ENCODE measurements at places on chromosomes 2 and 18. TPM values are rescaled to one million over a fixed set of nuclear protein-coding genes. Genes with fewer than 3 reads are reported as not detected.

DNA sequence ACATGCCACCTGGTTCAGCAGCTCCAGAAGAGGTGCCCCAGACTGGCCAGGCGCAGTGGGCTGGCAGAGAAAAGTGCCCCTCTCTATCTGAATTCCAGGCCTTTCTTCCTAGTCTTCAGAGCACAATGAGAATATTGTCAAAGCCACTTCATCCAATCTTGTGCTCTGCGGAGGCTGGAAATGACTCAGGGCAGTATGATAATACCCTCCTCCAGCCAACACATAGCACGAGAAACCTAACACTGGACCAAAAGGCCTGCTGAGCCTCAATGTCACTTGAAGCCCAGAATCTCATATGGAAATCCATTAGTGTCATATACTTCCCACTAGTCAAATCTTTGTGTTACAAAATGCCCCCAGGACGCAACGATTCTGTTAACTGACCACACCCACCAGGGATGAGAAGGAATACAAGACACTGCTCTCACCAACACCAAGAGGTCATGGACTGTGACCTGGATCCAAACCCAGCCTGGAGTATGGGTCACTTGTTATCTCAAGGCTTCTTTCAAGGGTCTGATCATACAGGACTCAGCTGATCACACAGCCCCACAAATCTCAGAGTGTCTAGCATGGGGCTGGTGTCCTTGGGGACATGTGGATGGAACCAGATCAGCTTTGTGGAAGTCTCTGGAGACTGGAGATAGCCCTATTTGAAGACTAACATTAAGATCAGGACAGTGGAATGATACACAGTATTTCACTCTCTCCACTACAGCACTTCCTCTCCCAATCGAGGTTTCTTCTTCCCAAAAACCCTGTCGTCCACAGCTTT, 10.1 kb downstream of the KIF3C start:
- DNase-seq, result no peak
- H3K4me3 ChIP-seq, result no peak overlapping the region
- H3K27ac ChIP-seq, result peak overlapping the region; percentile 18
- H3K4me1 ChIP-seq, result peaks cover 16% of the 10 kb centered on the region

DNA sequence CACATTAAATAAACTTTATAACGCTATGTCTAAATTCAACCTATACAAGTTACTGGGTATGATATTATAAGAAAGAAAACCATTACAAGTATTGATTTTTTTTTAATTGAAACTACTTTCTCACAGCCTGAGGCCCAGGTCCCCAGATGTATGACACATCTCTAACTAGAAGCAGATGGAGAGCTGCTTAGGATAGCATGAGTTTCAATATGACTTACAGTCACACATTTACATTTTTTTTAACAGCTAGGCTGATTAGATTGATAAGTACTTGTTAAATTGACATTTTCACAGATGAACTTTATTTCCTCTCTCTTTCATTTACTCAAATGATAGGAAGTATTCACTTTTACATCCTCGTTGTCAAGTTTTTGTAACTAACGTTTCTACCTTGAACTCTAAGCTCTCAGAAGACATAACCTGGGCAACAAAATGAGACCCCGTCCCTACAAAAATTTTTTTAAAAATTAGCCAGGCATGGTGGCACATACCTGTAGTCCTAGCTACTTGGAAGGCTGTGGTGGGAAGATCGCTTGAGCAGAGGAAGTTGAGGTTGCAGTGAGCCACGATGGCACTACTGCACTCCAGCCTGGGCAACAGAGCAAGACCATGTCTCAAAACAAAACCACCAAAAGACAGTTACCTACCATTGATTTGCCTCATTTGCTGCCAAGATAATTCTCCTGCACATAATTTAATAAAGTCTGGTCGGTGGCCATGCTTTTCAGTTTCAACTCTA, 52.4 kb downstream of the STK39 start:
- peaks cover 61% of the 10 kb centered on the region for H3K4me1 ChIP-seq
- H3K27ac ChIP-seq, result no peak overlapping the region

DNA sequence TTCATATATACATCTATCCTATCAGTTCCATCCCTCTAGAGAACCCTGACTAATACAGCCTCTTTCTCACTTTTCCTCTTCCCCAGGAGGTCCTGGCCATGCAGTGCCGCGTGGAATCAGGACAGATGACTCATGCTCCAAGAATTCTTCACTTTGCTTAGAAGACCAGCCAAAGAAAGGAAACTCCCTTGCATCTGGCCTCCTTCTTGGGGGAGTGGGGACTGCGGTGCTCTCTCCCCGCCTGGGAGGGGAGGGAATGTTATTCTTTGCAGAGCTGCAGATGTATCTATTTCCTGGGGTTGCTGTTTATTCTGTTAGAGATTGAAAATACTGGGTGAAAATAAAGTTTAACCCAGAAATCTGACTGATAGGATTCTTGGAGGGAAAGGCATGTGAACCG, 111.5 kb upstream of the SH3BP4 start:
- peak overlapping the region; percentile 11 for H3K4me3 ChIP-seq
- no peaks in the 10 kb centered on the region for H3K36me3 ChIP-seq
- peaks cover 45% of the 10 kb centered on the region for H3K4me1 ChIP-seq
- no peak for DNase-seq

GRCh38 chr2:18399601-18400000, 160.9 kb downstream of the RDH14 start:
- H3K27ac ChIP-seq, result no peak overlapping the region
- H3K36me3 ChIP-seq, result no peaks in the 10 kb centered on the region
- H3K4me3 ChIP-seq, result no peak overlapping the region
- DNase-seq, result no peak
- no peaks in the 10 kb centered on the region for H3K4me1 ChIP-seq
- H3K27me3 ChIP-seq, result no peaks in the 10 kb centered on the region

GRCh38 chr2:171814883-171815282, 79.2 kb downstream of the SLC25A12 start:
- H3K27me3 ChIP-seq, result no peaks in the 10 kb centered on the region
- H3K4me1 ChIP-seq, result peaks cover 12% of the 10 kb centered on the region
- no peak overlapping the region for H3K4me3 ChIP-seq

GRCh38 chr2:155844461-155844860, 488.1 kb downstream of the NR4A2 start:
- H3K27ac ChIP-seq, result no peak overlapping the region
- no peak for DNase-seq

DNA sequence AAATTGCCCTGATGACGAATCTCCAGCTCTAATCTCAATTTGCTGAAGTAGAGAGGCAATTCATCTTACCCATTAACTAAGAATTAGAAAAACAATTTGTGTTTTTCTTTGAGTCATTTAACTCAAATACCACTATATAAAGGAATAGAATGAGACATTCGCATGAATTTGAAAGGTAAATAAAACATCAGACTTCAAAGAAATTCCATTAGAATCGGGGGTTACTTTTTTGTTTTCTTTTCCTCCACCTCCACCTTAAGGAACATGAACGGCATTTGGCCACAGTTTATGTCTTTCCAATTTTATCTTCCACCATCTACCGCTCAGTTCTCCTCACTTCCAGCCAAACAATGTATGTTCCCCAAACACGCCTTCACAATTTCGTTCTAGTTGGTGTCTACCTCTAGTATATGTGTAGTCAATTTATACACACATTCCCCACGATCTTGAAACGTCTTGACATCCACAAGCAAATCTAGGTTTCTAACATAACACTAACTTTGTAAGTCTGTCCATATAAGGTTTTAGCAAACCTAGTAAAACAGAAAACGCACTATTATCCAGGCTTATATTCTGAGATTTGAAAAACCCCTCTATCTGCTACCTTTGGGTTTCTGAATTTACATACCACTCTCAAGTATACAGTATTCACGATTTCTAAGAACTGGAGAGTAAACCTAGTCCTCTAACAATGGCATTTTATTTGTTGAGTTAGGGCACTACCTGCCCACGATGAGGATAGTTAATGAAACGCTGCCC, 1.2 kb upstream of the SMCHD1 start:
- DNase-seq, result no peak
- no peaks in the 10 kb centered on the region for H3K36me3 ChIP-seq
- peak overlapping the region; percentile 88 for H3K27ac ChIP-seq
- peaks cover 29% of the 10 kb centered on the region for H3K4me1 ChIP-seq
- H3K27me3 ChIP-seq, result peaks cover 3% of the 10 kb centered on the region

DNA sequence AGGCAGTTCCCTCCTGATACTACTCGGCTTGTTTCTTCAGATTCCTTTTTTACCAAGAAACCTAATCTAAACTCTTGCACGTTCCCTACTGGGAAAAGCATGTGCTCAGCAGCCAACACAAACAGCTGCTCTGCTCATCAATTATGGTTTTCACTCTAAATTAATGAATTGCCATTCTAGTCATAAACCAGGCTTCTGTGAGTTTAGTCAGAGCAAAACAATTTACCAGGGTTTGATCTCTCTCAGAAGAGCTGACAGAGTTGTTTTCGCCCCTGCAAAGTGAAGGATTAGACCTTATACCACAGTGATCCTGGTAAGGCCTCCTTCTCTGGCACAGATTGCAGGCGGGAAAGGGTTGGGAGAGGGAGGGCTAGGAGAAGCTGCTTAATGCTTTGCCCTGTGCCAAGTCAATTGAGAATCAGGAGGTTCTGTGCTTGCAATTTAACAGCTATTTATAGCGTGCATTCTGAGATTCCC, 57.2 kb downstream of the REEP1 start:
- DNase-seq, result no peak
- H3K4me3 ChIP-seq, result no peak overlapping the region
- peaks cover 5% of the 10 kb centered on the region for H3K27me3 ChIP-seq
- peaks cover 1% of the 10 kb centered on the region for H3K36me3 ChIP-seq
- H3K27ac ChIP-seq, result no peak overlapping the region

GRCh38 chr2:54561010-54561409, 104.9 kb downstream of the SPTBN1 start:
- peak overlapping the region; percentile 85 for H3K4me3 ChIP-seq
- no peaks in the 10 kb centered on the region for H3K36me3 ChIP-seq
- no peaks in the 10 kb centered on the region for H3K27me3 ChIP-seq
- no peak for DNase-seq

GRCh38 chr2:169294001-169294675, 68.2 kb downstream of the LRP2 start:
- no peak overlapping the region for H3K4me3 ChIP-seq
- H3K27me3 ChIP-seq, result peaks cover 14% of the 10 kb centered on the region
- no peak for DNase-seq
- no peak overlapping the region for H3K27ac ChIP-seq
- no peaks in the 10 kb centered on the region for H3K36me3 ChIP-seq

DNA sequence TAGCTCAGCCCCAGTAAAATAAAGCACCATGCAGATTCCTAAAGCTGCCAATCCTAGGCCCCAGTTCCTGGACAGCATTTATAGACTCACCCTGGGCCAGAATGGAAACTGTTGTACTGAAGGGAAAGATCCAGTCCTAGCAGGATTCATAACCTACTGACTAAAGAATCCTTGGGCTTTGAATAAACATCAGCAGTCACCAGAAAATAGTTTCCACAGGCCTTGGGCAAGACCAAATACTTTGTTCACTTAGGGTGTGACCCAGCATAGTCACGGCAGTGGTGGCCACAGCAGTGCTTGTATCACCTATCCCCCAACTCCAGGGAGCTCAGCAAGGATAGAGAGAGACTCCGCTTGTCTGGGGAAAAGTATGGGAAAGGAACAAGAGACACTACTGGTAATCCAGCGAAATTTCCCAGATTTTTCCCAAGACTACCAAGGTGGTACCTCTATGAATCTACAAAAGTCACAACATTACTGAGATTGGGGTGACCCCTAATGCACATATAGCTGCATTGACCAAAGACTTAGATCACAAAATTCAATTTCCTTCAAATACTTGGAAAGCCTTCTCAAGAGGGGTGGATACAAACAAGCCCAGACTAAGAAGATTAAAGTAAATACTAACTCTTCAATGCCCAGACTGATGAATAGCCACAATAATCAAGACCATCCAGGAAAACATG, 748.1 kb upstream of the LRATD1 start:
- DNase-seq, result no peak
- H3K4me1 ChIP-seq, result no peaks in the 10 kb centered on the region
- no peak overlapping the region for H3K27ac ChIP-seq
- H3K27me3 ChIP-seq, result no peaks in the 10 kb centered on the region

- H3K36me3 ChIP-seq, result peaks cover 3% of the 10 kb centered on the region
- H3K4me3 ChIP-seq, result no peak overlapping the region
- no peaks in the 10 kb centered on the region for H3K27me3 ChIP-seq
Observed at GRCh38 chr2:206820807-206821206, 55.4 kb downstream of the FASTKD2 start.

DNA sequence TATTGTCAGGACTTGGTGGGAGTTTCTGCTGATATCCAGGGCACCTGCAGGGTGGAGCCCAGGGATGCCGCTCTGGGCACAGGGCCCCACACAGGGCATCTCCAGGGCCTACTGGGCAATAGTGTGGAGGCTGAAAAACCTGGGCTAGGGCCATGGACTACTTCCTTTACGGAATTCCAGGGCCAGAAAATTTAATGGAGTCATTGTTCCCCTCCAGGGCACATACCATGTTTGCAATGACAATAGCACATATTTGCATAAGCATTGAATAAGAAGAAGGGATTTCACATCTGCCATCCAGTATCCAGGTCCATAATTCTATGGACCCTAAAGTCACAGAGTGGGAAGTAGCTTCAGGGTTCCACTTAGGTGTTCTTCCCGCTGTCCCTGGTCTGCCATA, 103.8 kb upstream of the TPO start:
- H3K27ac ChIP-seq, result no peak overlapping the region
- no peaks in the 10 kb centered on the region for H3K4me1 ChIP-seq
- no peak for DNase-seq
- H3K27me3 ChIP-seq, result peaks cover 10% of the 10 kb centered on the region
- H3K4me3 ChIP-seq, result no peak overlapping the region
- H3K36me3 ChIP-seq, result no peaks in the 10 kb centered on the region

GRCh38 chr2:62119311-62119974, 76.5 kb upstream of the B3GNT2 start:
- H3K27me3 ChIP-seq, result no peaks in the 10 kb centered on the region
- no peak overlapping the region for H3K4me3 ChIP-seq
- peaks cover 2% of the 10 kb centered on the region for H3K4me1 ChIP-seq
- H3K36me3 ChIP-seq, result peaks cover 3% of the 10 kb centered on the region
- no peak overlapping the region for H3K27ac ChIP-seq

GRCh38 chr2:109266496-109266895, 137.5 kb downstream of the SH3RF3 start:
- peaks cover 95% of the 10 kb centered on the region for H3K4me1 ChIP-seq
- no peaks in the 10 kb centered on the region for H3K27me3 ChIP-seq
- no peaks in the 10 kb centered on the region for H3K36me3 ChIP-seq
- H3K27ac ChIP-seq, result peak overlapping the region; percentile 6
- H3K4me3 ChIP-seq, result no peak overlapping the region

GRCh38 chr2:233643128-233643527, 6.9 kb downstream of the UGT1A10 start:
- no peak overlapping the region for H3K4me3 ChIP-seq
- H3K27me3 ChIP-seq, result peaks cover 5% of the 10 kb centered on the region
- peaks cover 6% of the 10 kb centered on the region for H3K36me3 ChIP-seq
- no peaks in the 10 kb centered on the region for H3K4me1 ChIP-seq
- no peak overlapping the region for H3K27ac ChIP-seq

DNA sequence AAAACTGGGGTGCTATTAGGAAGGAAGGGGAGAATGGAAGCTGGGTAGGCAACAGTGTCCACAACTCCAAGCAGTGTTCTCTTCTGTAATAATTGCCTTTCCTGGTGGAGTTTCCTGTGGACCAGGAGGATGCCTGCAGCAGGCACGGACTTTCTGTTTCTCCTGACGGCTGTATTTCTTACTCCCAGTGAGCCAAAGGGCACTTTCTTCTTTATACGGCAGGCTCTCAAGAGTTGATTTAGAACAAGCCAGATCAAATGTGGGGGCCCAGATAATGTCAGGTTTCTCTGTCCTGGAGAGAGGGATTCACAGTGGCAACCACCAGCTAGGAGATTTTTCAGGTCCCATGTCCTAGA, 13.0 kb upstream of the PROC start:
- peak overlapping the region; percentile 85 for H3K27ac ChIP-seq
- peaks cover 81% of the 10 kb centered on the region for H3K4me1 ChIP-seq
- DNase-seq, result no peak
- H3K4me3 ChIP-seq, result no peak overlapping the region

The SLC8A1 gene
- 50.4 TPM for total RNA-seq

The HES6 gene
- 16.5 TPM for total RNA-seq

Data from chondrocyte (in vitro differentiated cells).